Suprapubic skin (tissue), 4 donors: ENCODE measurements at places on chromosomes 1 and 21.

DNA sequence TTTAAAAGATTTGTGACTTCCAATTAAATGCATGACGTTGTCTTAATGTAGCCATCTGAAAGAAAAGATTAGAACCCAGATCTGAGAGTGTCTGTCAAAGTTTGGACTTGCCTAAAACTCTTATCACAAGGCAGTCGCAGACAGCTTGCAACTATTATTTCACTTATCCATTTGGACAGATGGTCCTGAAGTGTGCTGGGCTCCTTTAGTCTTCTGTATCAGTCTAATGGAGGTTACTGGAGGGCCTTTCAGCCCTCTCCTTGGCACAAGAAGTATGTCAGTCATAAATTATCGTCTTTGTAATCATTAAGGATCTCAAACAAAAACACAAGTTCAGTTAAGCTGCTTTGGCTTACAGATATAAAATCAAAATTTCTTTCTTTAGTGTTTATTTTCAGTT, 15.5 kb downstream of the PROX1 start:
- DNase-seq: no peak

DNA sequence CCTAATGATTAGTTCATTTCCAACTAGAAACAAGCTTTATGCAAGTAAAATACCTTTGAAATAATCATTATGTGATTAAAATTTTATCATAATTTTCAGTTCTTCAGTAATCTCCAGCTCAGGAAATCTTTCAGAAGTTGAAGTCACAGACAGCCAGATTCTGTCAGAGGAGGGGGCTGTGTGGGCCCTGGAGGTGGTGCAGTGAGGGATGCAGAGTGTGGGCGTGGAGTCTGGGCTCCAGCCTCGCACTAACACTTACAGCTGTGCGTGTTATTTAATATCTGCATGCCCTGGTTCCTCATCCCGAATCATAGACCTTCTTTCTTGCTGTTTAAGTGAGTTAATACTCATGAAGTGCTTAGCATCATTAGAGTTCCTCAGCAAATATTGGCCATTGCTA, 23.9 kb downstream of the WDR64 start:
- DNase-seq: no peak

- no peak for DNase-seq
Measured at GRCh38 chr1:233614173-233614742, 352 bp downstream of the KCNK1 start.

- DNase-seq: no peak
Measured at GRCh38 chr1:182059936-182060335, 1.6 kb downstream of the ZNF648 start.

DNA sequence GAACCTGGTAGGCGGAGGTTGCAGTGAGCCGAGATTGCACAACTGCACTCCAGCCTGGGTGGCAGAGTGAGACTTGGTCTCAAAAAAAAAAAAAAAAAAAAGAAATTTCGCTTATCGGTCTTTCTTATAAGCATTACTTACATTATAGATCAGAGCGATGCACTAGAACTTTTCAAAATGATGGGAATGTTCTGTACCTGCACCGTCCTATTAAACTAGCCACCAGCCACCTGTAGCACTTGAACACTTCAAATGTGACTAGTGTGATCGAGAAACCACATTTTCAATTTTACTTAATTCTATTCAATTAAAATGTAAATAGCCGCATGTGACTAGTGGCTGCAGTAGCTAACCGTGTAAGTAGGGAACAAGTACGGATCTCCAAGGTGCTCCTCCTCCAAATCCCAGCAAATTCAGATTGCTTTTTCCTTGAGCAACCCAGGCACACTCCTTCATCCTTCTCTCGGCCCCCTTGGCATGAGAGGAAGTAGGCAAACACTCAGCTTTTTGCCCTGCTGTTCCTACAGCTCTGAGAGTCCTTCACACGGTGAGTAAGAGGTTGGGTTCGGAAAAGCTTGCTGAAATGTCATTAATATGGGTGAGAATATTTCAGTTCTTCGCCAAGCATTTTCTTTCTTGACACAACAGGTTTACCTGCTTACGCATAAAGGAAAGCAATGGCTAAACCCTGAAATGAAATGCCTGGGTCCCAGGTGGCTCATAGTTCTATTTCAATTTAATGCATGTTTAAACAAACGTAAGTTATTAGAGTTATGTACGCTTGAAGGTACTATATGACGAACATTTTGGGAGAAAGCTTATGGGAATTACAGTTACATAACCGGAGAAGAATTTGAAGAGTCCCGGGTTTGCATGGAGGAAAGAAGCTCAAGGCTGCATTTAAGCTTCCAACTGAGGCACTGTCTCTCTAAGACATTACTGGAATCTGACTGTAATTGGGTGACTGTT, 69.5 kb upstream of the HUNK start:
- no peak for DNase-seq
